Stimulated activated CD4-positive, alpha-beta T cell treated with anti-CD3 and anti-CD28 coated beads, Interleukin-2, amount 100 ng/mL, for 4 hours (primary cell): ENCODE measurements at places on chromosomes 5 and 9.
A peak's percentile ranks its signal among the peaks of the same experiment; 100 is the strongest.

DNA sequence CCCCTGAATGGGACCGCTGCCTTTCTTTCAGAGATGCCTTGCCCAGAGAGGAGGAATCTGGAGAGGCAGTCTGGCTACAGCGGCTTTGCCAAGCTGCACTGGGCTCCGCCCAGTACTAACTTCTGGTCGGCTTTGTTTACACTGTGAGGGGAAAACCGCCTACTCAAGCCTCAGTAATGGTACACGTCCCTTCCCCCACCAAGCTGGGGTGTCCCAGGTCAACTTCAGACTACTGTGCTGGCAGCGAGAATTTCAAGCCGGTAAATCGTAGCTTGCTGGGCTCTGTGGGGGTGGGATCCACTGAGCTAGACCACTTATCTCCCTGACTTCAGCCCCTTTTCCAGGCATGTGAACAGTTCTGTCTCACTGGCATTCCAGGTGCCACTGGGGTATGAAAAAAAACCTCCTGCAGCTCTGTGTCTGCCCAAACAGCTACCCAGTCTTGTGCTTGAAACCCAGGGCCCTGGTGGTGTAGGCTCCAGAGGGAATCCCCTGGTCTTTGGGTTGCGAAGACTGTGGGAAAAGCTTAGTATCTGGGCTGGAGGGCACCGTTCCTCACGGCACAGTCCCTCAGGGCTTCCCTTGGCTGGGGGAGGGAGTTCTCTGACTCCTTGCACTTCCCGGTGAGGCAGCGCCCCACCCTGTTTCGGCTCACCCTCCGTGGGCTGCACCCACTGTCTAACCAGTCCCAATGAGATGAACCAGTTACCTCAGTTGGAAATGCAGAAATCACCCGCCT, 171.2 kb downstream of the CWC27 start:
- DNase-seq = no peak

GRCh38 chr5:151234476-151235238, 10.8 kb upstream of the CCDC69 start:
- no peak for DNase-seq

GRCh38 chr9:129669141-129669718, 3.8 kb downstream of the PRRX2 start:
- no peak for DNase-seq

- DNase-seq = no peak
Observed at GRCh38 chr9:86668488-86668887, 278.8 kb downstream of the GAS1 start.

DNA sequence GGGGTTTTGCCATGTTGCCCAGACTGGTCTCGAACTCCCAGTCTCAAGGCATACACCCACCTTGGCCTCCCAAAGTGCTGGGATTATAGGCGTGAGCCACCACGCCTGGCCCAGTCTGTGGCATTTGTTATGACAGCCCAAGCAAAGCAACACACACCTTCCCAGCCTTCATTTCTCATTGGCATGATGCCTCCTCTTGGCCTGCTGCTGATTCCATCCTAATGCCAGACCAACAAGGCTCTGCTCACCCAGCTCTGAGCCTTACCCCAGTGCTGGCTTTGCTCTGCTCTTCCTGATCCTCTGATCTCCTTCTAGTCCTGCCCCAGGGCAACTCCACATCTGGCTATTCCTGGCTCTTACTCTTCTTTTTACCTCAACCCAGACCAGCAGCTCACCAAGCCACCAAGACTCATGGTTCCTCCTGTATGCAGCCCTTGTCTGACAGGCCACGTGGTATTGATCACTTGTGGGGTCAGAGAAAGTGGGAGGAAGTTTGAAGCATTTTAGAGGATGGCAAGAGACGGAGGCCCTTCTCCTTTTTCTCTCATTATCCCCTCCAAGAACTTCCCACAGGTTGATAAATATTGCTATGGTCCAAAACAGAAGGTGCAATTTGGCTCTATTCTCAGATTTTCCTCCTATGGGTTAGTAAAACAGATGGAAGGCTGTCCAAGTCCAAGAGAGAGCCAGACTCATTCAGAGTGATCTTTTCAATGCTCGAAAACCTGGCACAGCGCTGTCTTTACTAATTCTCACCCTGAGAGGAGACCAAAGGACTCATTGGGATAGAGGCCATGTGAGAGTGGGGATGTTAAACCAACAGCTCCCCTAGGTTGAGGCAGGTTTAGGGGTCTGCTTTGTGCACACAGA, 958 bp downstream of the CD180 start:
- DNase-seq = no peak

DNA sequence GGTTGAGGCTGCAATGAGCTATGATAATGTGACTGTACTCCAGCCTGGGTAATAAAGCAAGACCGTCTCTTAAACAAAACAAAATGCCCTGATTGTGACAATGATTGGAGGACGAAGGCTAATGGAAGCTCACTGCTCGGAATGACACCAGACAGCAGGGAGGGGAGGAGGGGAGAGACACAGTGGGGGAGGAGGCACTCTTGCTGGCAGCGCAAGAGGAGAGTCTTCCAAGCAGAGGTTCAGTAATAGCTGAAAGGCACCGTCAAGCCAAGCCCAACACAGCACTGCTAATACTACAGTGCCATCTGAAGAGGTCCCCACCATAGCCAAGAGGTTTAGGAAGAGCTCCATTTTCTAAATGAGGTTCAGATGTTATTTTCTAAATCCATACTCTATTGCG, 102.3 kb downstream of the GLDC start:
- DNase-seq = no peak

GRCh38 chr9:6978591-6978990, 220.8 kb downstream of the KDM4C start:
- DNase-seq = no peak

- no peak for DNase-seq
Observed at GRCh38 chr5:155952486-155953089, 374.4 kb upstream of the SGCD start.

- no peak for DNase-seq
Observed at GRCh38 chr5:4413996-4414395, 726.1 kb upstream of the ADAMTS16 start.

DNA sequence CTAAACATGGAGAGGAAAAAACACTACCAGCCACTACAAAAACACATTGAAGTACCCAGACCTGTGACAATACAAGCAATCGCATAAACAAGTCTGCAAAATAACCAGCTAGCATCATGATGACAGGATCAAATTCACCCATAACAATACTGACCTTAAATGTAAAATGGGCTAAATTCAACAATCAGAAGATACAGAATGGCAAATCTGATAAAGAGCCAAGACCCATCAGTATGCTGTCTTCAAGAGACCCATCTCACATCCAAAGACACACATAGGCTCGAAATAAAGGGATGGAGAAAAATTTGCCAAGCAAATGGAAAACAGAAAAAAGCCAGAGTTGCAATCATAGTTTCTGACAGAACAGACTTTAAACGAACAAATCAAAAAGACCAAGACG, 294.4 kb downstream of the MEF2C start:
- DNase-seq = no peak

DNA sequence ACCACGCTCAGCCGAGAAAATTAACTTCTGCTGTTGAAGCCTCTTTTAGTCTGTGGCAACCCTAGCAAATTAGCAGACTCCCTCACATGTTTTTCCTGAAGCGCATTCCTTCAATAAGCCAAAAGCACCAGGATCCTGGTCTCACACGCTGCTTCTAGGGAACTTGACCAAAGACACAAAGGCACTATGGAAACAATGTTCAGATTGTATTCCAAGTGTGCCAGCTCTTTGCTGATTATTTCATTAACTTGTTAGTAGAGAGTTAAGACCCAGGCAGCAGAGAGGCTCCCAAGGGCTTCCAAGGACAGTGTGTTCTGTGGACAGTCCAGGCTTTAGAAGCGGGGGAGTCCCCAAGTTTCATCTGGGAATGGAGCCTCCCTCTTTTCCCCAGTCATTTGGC, 94.4 kb upstream of the BASP1 start:
- no peak for DNase-seq

GRCh38 chr5:145829708-145830361, 5.3 kb downstream of the PRELID2 start:
- DNase-seq = no peak

GRCh38 chr9:118613996-118614395, 755.2 kb downstream of the BRINP1 start:
- no peak for DNase-seq

GRCh38 chr9:119322184-119322583, 47.1 kb downstream of the BRINP1 start:
- no peak for DNase-seq

DNA sequence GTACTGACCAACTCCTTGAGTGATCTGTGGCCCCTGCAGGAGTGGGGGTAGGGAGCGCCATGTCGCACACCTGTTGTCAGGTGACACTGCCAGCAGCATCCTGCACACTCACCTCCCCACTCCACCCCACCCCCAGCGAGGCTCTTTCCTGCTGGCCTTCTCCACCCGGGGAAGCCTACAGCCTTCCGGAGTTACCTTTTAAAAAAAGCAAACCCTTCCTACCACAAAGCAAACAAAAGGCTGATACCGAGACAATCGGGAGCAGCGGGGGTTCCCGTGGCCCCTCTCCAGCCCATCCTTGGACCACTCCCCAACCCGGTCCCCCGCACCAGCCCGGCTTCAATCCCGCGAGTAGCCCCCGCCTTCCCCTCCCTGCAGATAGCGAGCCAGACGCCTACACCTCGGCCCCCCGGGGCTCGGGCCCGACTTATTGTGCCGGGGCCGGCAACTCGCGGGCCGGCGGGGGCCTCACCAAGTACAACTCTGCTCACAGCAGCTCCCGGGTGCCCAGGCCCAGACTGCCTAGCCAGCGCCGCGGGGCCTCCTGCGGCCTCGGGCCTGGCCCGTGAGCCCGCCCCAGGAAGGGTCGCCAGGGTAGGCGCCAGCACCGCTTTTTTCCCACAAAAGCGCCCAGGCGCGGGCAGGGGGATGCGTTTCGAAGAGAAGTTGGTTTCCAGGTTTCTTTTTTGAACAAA, 724 bp downstream of the MACROH2A1 start:
- peak; percentile 5 for DNase-seq

DNA sequence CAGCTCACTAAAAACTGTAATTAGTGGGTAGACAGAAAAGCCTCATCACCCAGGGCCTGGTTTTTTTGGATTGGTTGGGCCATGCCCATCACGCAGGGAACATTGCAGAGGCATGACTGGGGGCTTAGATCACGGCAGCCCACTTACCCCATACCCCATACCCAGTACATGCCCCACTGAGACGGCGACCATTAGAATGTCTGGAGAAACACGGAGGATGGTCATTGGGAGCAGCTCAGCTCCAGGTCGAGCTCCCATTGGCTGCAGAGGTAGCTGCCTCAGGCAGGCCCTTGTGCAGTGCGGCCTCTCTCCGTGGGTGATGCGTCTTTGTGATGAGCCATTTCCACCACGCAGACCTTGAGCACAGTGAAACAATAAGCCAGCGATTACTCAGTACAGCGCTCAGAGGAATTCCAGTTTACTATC, 204.0 kb downstream of the GADD45G start:
- DNase-seq = no peak

DNA sequence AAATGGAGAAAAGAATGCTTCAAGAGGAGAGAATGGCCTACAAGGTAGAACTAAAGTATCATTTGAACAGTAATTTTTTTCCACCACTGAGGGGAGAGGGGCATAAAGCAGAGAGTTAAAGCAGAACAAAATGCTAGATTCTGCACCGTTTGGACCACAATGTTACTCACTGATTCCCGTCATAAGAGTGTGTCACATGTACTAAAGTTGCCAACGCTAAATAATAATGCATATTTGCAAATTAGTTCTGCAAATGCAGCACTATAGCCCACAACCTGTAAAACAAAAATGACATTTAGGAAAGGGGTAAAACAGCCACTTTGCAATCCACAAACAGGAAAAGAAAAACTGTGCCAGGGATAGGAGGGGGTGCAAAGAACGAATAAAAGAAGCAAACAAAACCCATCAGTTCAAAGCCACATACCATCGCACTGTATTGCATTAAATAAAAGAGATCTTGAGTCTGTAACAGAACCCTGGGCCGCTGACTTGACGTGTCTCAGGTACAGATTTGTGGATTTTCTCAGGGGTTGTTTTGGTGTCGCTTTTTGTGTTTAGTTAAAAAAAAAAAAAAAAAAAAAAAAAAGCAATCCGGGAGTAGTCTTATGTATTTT, 7.7 kb upstream of the NFIB start:
- DNase-seq = no peak

DNA sequence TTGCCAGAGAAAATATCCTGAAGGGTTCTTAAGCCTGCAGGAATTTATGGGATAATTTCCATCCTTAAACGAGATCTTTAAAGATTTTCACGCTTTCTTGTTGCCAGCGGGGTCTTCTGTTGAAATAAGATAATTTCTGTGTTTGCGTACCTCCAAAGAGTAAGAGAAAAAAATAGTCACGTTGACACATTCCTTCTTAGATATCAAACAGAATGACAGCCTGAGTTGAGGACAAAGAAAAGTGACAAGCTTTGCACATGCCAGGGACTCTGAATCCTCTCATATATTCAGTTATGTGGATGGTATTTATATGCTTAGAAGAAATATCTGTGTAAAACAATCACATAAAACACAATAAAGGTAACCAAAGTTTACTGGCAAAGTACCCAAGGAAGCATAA, 21.6 kb upstream of the PAM start:
- DNase-seq = no peak

DNA sequence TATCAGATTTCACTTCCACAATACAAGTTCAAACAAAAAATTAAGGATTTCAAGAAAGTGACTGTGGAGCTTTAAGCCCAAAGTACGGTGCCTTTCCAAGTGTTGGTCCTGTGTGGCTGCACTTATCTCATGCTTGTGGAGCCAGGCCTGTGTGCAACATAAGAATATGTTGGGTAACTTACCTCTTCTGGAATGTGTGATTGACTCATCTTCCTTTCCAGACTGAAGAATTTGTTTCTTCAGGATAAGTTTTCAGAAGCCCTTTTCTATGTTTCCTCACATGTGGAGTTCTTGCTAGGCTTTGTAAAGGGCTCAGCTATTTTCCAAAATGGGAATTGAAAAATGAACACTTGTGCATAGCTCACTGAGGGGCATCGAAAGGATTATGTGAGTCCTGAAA, 485.1 kb upstream of the PAPPA start:
- DNase-seq = no peak

DNA sequence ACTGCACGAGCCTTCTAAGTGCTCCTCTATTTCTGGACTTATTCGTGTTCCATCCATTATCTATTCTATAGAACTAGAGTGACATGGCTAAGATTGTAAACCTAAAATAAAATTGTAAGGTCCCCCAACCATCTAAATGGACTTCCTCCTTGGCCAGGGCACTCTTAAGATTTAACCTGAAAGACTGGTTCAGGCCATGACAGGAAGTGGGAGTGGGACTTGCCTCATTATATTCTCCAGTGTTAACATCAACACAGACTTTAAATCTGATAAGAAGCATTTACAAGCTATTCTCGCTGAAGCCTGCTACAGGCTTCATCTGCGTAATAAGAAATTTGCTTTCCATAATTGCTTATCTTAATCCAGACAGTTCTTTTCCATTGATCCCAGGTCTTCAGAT, 117.0 kb downstream of the SSBP2 start:
- DNase-seq = no peak

GRCh38 chr5:91318724-91319123, 64.4 kb downstream of the ARRDC3 start:
- DNase-seq = peak; percentile 35

- no peak for DNase-seq
Observed at GRCh38 chr9:34240006-34240405, 61.2 kb downstream of the UBAP1 start.

- DNase-seq = no peak
Observed at GRCh38 chr9:129022037-129022436, 6.1 kb downstream of the SH3GLB2 start.

- no peak for DNase-seq
Observed at GRCh38 chr5:170584003-170584402, 80.2 kb downstream of the KCNIP1 start.

- DNase-seq = no peak
Observed at GRCh38 chr9:112080831-112081542, 94.1 kb downstream of the SUSD1 start.
